Pancreas (tissue), 10 donors: ENCODE measurements at places on chromosomes 13 and 19. TPM values are rescaled to one million over a fixed set of nuclear protein-coding genes. Genes with fewer than 3 reads are reported as not detected.

GRCh38 chr19:29545866-29546582 is 20.2 kb downstream of the VSTM2B start:
- no peak for DNase-seq

The OVOL3 gene
- not detected for total RNA-seq

- DNase-seq = no peak
Measured at GRCh38 chr19:53982001-53982451, 9.4 kb upstream of the CACNG6 start.

DNA sequence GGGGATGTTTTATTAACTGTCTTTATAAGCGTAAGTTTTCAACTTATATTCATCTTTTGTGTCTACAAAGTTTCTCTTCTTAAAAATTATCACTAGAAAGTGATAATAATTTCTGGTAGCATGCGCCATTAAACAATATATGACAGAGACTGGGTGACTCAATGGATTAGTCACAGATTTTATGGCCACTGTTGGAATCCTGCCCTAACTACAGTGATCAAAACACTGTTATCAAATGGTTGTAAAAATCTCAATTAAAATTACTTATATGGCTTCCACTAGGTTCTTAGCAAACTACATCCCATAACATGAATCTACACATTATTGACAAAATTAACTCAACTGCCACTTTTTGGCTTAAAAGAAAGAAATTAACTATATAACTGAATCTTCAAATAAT is 350.0 kb downstream of the DACH1 start:
- no peak for DNase-seq

The RNF225 gene
- total RNA-seq = not detected

DNA sequence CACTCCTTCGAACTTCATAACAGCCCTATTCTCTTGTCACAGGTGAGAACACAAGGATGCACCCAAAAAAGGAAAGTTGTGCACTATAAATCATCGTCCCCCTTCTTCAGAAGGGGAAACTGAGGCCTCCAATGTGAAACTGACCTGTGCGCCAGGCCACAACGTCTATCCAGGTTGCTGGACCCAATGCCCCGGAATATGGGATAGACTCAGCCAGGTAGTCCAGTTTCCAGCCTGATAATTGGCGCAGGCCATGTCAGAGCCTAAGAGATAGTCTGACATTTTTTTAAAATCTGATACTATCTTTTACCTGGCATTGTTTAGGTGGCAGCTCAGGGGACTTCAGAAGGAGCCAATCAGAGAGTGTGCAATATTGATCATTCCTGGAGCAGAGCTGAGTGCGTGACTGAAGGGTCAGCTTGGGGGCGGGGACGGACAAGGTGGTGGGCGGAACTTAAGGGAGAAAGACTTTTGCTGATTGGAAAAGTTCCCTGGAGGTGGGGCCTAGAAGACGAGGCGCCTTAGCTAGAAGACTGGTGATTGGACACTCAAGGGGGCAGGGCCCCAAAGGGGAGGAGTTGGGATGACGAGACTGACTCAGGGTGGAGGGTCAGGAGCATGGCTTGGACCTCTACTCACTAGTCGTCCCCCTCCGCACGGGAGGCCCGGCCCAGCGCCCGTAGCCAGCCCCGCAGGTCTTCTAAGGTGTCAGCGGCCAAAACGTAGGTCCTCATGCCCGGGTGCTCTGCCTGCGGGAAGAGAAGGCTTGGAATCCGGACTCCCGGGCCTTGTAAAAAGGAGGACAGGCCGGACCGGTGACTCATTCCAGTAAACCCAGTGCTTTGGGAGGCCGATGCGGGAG is 8.5 kb downstream of the PLEKHA4 start:
- peak; percentile 91 for DNase-seq

DNA sequence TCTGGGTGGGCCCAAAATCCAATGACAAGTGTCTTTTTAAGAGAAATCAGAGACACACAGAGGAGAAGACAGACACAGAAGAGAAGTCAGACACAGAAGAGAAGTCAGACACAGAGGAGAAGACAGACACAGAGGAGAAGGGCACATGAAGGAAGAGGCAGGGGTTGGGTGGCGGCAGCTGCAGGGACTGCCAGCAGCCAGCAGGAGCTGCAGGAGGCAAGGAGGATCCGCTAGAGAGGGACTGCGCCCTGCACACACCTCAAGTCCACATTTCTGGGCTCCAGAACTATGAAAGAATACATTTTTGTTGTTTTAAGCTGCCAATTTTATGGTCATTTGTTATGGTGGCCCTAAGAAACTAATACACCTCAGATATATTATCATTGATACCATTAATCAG is 140.6 kb downstream of the ZIC5 start:
- DNase-seq = no peak

DNA sequence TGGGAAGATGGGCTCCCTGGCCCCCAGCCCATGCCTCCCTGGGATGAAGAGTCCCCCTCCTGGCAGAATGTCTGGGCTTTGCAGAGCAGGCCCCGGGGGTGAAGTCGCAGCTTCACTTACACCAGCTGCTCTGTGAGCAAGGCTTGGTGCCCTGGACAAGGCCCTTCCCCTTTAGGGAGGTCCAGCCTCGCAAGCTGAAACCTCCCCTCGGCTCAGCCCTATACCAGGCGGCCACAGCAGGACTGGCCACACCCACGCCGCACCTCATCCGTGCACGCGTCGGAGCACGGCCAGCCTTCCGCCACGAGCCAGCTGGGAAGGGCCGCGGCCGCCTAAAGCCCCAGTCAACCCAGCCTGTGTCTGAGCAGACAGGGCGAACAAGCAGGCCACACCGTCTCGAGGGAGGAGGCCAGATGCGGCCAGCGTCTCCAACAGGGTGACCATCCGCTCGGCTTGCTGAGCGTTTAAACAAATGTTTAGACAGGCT is 83.2 kb upstream of the MCF2L start:
- DNase-seq = peak; percentile 90

The RPL28 gene
- 855 TPM for total RNA-seq

GRCh38 chr19:45103156-45103507 is 10.2 kb downstream of the PPP1R37 start:
- no peak for DNase-seq

GRCh38 chr13:97165502-97166425 is 56.4 kb upstream of the MBNL2 start:
- no peak for DNase-seq

DNA sequence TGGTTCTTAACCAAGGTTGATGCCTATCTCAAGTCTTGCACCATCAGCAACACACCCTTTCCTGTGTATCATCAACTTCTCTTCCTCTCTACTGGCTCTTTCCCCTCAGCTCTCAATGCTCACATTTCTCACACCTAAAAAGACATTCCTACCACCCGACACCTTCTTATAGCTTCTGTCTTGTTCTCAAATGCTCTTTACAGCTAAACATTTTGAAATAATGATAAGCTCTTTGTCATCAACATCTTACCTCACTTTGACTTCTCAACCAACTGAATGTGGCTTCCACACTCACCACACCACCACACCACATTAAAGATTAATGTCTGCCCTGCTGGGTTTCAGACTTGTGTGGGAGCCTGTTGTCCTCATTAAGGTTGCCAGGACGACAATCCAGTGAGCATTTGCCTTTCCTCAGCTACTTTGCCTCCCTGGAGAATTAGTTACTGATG is 67.8 kb downstream of the RXFP2 start:
- DNase-seq = no peak

DNA sequence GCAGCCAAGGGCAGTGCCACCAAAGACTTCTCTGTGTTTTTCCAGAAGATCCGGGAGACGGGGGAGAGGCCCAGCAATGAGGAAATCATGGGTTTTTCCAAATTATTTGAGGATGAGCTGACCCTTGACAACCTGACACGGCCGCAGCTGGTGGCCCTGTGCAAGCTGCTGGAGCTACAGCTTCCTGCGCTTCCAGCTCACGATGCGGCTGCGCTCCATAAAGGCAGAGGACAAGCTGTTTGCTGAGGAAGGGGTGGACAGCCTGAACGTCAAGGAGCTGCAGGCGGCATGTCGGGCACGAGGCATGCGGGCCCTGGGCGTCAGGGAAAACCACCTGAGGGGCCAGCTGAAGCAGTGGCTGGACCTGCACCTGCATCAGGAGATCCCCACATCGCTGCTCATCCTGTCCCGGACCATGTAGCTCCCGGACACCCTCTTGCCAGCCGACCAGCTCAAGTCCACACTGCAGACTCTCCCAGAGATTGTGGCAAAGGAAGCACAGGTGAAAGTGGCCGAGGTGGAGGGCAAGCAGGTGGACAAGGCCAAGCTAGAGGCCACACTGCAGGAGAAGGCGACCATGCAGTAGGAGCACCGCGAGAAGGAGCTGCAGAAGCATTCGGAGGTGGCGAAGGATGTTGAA is 11.7 kb downstream of the ZSCAN1 start:
- DNase-seq = no peak

GRCh38 chr13:31894931-31895330 is 136.6 kb upstream of the FRY start:
- DNase-seq = no peak

GRCh38 chr13:97249796-97250495 is 27.8 kb downstream of the MBNL2 start:
- DNase-seq = no peak

DNA sequence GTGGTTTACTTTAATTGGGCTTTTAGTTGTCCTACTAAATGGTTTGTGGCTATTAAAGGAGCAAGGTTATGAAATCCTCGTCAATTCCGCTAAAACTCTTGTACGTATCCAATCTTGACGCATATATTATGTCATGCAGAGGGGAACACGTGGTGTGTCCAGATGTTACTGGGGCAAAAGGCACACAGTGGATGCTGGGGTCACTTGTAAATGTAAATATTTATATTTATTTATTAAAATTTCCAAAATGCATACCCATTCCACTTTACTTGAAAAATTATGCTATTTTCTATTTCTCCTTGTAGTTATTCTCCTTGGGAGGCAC is 36.7 kb upstream of the SLC46A3 start:
- no peak for DNase-seq

DNA sequence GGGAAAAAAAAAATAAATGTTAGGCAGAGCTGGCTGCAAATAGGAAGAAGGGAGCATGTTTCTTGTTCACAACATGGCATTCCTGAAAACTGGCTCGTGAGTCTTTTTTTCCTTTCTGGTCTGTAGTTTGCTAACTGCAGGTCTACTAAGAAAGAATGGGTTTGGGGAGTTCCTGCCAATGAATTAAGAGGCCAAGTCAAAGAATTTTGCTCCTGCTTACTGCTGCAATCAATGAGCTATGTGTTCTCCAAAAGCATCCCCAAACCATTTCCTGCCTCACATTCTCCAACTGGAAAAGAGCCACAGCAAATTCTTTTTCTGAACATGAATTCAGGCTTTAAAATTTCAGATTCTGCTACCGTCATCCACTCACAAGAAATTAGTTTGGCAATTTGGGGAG is 88.6 kb downstream of the DCT start:
- DNase-seq = no peak

The KRTDAP gene
- not detected for total RNA-seq

DNA sequence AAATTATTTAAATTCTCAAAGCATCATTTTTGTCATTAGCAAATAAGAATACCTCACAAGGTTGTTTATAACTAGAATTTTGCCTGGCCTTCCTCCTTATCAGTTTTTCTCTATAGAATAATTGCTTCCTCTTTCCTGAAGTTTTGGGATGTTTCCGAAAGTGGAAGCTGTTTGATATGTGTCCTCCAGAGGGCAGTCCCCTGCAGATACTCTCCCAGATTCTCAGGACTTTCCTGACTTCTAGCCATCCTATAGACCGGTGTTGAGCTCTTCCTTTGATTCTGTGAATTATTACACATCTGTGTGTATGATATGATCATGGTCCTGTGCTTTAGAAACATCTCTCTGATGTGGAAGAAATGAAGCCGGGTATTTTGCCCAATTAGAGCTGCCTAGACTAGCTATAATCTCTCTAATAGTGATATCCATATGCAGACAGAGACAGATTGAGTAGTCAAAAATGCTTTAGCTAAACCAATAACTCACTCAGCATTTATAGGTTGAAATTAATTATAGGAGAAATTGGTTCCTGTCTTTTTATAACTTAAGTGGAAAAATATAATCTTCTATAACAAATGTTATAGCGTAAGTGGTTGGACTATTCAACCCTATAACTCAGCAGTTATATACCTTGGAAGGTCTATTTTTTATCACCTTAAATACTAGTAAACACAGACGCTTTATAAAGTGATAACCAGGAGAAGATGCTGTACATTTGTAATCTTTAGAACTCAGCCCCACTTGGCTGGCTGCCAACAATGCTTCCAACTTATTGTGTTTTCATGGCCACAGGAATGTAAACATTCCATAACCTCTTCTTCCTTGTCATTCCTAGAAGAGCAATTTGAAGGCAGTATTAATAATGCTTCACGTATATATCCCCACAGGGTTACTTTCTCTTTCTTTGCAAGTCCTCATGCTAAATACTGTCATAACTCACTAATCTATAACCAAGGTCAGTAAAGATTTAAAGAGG is 201.0 kb upstream of the RXFP2 start:
- DNase-seq = no peak

The ATP4A gene
- total RNA-seq = 1.6 TPM

GRCh38 chr13:49395451-49395865 is 48.4 kb downstream of the CAB39L start:
- no peak for DNase-seq

- no peak for DNase-seq
Measured at GRCh38 chr13:30551189-30551588, 66.5 kb upstream of the USPL1 start.

GRCh38 chr19:34454091-34454490 is 25.9 kb downstream of the UBA2 start:
- no peak for DNase-seq

DNA sequence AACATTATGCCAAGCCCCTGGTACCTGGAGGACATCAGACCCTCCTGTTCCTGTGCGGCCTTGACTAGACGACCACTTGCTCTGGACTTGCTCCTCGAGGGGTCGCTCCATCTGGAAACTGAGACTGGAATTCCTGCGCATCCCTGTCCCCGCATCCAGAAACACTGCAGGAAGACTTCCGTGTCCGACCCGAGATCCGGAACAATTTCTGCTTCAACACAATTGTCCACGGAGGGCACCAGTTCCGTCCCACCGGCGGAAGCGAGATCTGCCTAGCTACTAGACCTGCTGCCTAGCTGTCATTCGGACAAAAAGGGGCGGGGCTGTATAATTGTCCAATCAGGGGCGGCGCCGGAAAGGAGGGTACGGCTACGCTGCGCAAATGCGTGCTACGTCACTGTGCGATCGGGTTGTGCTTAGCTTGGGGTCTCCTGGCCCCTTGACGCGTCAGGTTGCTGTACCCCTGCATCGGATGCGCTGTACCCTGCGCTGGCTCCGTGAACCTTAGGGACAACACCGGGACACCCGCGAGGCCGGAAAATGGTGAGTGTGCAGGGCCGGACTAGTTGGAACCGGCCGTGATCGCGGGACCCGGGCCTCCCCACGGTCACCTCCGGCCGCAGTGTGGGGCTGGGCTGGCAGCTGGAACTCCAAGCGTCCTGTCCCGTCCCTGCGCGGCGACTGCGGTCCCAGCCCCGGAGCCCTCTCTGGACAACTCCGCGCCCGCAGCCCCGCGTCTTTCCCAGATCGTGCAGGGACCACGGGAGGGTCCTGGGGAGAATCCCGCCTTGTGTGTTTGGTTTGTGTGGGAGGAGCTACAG is at the start of the genes ZNF490 and ZNF791:
Gene ZNF490, minus strand, starts transcription at position 274 of the 821 bp plus-strand sequence. Its CDS starts 133 bp downstream, at position 141.
Gene ZNF791, plus strand, starts transcription at position 381 of the 821 bp plus-strand sequence. Its CDS starts 160 bp downstream, at position 541.
- peak; percentile 98 for DNase-seq

The C3 gene
- total RNA-seq = 2,222 TPM

- DNase-seq = no peak
Measured at GRCh38 chr19:4313847-4314490, 9.6 kb downstream of the FSD1 start.
